Effector memory CD4-positive, alpha-beta T cell (primary cell): ENCODE measurements at places on chromosomes 13 and 19.
A peak's percentile ranks its signal among the peaks of the same experiment; 100 is the strongest.

DNA sequence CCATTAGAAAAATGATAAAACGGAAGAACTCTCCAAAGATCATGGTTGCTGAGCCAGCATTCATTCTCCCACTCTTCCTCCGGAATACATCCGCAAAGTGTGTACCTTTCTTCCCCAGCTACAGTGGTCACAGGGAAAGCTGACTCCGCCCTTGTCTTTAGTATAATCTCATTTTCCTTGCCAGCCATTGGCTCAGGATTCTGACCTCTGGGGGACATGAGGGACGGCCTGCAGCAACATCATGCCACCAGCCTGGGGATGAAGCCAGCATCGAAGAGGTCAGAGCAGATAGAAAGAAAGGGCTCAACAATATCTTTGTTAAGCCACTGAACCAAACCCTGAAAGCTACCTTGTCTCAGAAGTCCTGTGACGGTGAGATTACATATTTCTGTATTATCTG lies 46.3 kb upstream of the TPP2 start:
- DNase-seq, result no peak
- no peak overlapping the region for H3K4me3 ChIP-seq
- no peak overlapping the region for H3K27ac ChIP-seq
- no peaks in the 10 kb centered on the region for H3K4me1 ChIP-seq

DNA sequence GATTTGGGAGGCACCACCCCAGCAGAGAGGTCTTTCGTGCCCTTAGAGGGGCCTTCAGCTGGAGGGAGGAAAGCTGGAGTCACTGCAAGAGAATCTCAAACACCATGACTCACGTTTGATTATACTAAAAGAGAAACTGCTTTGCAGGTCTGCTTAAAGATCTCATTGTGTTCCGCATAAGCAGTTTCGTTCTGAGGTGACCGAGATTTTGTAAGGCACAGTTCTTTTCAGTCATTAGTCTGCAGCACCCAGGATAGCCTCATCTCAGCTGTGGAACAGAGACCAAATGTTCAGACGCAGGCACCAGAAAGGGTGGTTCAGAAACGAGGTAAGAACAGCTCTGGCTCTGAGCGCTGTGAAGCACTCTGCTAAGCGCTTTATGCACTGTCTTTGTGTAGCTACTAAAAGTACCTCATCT lies 71.2 kb upstream of the GTF3A start:
- no peaks in the 10 kb centered on the region for H3K4me1 ChIP-seq
- DNase-seq, result no peak
- peak overlapping the region; percentile 19 for H3K4me3 ChIP-seq
- H3K27me3 ChIP-seq, result peaks cover 3% of the 10 kb centered on the region

DNA sequence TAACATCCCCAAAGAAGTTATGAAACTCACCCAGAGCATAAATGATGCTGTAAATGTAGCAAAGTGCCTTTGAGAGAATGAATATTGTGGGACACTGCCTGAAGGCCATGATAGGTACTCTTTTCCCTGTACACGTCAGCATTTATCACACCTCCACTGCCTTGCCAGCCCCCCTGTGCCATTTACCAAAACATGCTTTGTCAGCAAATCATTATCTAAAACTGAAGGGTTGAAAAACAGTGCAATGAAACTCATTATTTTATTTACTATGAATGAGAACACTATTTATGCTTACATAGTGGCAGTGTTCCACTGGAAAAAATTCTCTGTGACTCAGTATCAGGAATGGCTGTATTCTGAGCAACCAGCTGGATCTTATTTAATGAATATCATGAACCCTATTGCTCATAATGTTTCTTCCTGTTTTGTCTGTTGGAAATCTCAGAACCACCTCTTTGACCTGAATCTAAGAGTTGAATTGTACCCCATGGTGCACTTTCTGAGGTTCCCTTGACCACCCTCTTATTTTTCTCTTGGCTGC lies 564.1 kb downstream of the DCT start:
- no peak overlapping the region for H3K27ac ChIP-seq
- no peaks in the 10 kb centered on the region for H3K27me3 ChIP-seq
- H3K4me3 ChIP-seq, result no peak overlapping the region
- no peaks in the 10 kb centered on the region for H3K36me3 ChIP-seq

DNA sequence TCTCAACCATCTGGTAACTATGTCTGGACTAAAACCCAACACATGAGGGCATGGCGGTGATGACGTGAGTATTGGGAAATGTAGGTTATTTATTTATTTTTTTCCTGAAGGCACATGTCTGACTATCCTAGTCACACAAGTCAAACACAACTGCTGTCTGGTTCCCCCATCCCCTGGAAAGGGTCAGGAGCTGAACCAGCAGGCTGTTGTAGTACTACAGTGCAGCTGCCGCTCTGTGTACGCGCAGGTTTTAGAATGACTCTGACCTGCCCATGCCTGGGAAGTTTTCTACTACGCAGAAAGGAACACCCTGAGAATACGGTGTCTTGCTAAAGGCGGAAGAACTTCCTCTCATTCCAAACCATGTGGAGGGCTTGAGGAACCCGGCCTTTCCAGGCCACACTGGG lies 1.2 kb downstream of the SLC7A1 start:
- peak overlapping the region; percentile 73 for H3K27ac ChIP-seq
- no peak for DNase-seq

GRCh38 chr19:45576682-45577081 lies 7.9 kb downstream of the OPA3 start:
- no peak for DNase-seq
- no peak overlapping the region for H3K27ac ChIP-seq
- H3K4me3 ChIP-seq, result no peak overlapping the region
- no peaks in the 10 kb centered on the region for H3K36me3 ChIP-seq

- H3K27me3 ChIP-seq, result no peaks in the 10 kb centered on the region
- H3K36me3 ChIP-seq, result peaks cover 11% of the 10 kb centered on the region
- no peak overlapping the region for H3K4me3 ChIP-seq
- no peak overlapping the region for H3K27ac ChIP-seq
- no peak for DNase-seq
- no peaks in the 10 kb centered on the region for H3K4me1 ChIP-seq
These were observed 12.0 kb downstream of the TFDP1 start for GRCh38 chr13:113596321-113597200.

- H3K27ac ChIP-seq, result no peak overlapping the region
- no peak for DNase-seq
- H3K27me3 ChIP-seq, result no peaks in the 10 kb centered on the region
- H3K4me1 ChIP-seq, result no peaks in the 10 kb centered on the region
These were observed 189.7 kb downstream of the ENOX1 start for GRCh38 chr13:43596924-43597598.

- no peak for DNase-seq
- no peak overlapping the region for H3K4me3 ChIP-seq
- no peaks in the 10 kb centered on the region for H3K36me3 ChIP-seq
- H3K27me3 ChIP-seq, result no peaks in the 10 kb centered on the region
- H3K27ac ChIP-seq, result no peak overlapping the region
These were observed 304.8 kb upstream of the MAB21L1 start for GRCh38 chr13:35781036-35782000.

DNA sequence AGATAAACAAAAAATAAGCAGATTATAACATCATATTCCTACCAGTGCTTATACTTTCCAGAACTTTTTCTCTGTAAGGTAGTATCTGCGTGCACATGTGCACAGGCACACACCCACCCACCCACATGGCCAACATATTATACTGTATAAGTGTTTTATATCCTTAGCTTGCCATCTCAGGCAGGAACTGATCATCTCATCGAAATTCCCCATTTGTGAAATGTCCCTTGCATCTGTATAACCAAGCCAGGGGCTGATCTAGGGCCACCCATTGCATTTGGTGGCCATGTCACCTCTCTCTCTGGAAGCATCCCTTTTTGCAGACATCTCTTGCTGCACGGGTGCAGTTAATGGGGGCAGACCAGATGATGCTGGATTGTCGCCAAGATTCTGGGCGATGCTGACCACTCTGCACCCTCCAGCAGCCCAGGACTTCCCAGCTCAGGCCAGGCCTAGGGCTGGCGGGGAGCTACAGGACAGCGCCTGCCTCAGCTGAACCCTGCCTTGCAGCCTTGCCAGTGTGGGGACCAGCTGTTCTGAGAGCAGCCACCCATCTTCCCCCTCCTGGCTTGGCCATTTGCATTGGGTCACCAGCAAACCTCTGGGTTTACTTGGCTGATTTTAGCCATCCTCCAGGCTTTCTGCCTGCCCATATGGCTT lies 95.9 kb downstream of the SLC7A1 start:
- no peak overlapping the region for H3K4me3 ChIP-seq
- no peaks in the 10 kb centered on the region for H3K27me3 ChIP-seq
- no peak overlapping the region for H3K27ac ChIP-seq
- H3K36me3 ChIP-seq, result no peaks in the 10 kb centered on the region
- DNase-seq, result no peak

DNA sequence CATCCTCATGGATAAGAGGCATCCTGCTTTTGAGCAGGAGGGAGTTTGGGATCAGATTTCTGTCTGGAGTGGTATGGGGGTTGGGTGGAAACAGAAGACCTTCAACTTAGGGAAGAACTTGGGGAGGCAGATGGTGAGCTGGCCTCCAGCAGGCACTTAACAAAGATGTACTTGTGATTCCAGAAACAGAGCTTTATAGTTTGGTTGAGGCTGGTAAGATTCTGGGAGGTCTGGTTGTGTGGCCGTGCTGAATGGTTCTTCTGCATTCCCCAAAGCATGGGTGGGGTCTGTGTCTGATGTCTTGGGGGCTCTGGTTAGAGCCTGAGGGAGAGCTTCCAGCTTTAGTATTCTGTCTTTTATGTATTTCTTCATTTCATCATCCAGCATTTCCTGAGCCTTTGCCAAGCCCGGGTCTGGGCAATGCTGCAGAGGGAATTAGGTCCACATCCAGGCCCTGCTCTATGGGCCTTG lies 4.8 kb downstream of the MEGF8 start:
- H3K36me3 ChIP-seq, result no peaks in the 10 kb centered on the region
- no peak for DNase-seq
- peaks cover 7% of the 10 kb centered on the region for H3K4me1 ChIP-seq
- H3K27ac ChIP-seq, result no peak overlapping the region
- no peaks in the 10 kb centered on the region for H3K27me3 ChIP-seq

DNA sequence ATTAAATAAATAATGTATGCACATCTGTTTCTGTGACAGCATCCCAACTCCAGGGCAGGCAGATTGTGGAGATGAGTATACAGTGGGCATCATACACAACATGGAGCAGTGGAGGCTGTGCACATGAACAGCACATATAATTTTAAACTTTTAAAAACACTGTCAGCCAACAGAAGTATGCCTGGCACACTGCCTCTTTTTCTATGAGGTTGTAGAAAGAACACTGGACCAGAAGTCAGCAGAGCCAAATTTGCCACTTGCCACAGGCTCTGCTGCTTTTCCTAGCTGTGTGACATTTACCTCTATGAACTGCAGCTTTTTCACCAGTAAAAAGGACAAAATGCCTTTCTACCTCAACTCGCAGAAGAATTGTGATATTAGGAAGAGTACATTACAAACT lies 118.7 kb downstream of the FRY start:
- H3K4me1 ChIP-seq, result no peaks in the 10 kb centered on the region
- no peak overlapping the region for H3K4me3 ChIP-seq
- no peak overlapping the region for H3K27ac ChIP-seq
- DNase-seq, result no peak
- no peaks in the 10 kb centered on the region for H3K36me3 ChIP-seq
- H3K27me3 ChIP-seq, result no peaks in the 10 kb centered on the region

DNA sequence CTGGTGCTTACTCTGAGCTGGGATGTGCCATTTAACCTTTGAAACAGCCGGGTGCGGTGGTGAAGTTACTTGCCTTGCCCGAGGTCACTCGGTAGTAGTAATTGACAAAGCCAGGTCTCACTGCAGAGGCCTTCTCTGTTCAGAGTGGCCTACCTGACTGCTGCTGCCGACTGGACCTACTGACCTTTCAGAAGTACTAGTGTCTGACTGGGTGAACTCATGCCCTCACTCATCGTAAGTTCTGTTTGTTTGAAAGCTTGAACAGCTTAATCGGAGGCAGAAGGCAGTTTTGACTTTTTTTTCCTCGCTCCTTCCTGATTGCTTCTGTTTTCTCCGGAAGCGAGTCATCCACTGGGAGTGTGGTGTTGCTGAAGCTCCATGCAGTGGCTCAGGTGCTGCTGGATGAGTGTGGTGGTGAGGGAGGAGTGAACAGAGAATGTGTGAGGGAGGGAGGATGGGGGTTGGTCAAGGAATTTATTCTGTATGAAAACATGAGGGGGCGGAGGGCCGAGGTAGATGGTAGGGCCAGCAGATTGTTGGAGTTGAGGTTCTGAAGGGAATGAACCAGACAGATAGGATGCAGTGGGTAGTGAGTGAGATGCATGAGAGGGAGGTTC lies 2.7 kb downstream of the SPINT2 start:
- H3K4me1 ChIP-seq, result peaks cover 13% of the 10 kb centered on the region
- H3K27ac ChIP-seq, result no peak overlapping the region
- H3K27me3 ChIP-seq, result no peaks in the 10 kb centered on the region
- DNase-seq, result no peak

DNA sequence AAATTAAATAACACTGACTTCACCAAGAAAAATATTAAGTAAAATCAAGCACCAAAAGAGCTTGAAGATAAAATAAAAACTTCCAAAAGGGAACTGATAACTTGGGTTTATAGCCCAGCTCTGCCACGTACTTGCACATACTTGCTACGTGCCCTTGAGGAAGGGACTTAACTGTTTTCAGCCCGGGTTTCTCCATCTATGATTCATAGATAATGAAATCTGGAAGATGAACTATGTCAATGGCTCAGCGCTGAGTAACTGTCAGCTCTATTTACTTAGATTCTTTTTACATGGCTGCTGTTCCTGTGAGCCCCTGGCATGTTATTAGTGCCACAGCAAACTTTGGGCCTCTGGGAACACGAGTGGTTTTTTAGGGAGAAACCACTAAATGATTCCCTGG lies 9.6 kb upstream of the ZC3H13 start:
- H3K4me3 ChIP-seq, result no peak overlapping the region
- no peak for DNase-seq
- H3K27ac ChIP-seq, result no peak overlapping the region
- no peaks in the 10 kb centered on the region for H3K4me1 ChIP-seq
- H3K36me3 ChIP-seq, result no peaks in the 10 kb centered on the region
- no peaks in the 10 kb centered on the region for H3K27me3 ChIP-seq

- no peak overlapping the region for H3K27ac ChIP-seq
- H3K4me3 ChIP-seq, result no peak overlapping the region
- no peaks in the 10 kb centered on the region for H3K4me1 ChIP-seq
- no peaks in the 10 kb centered on the region for H3K36me3 ChIP-seq
- DNase-seq, result no peak
- no peaks in the 10 kb centered on the region for H3K27me3 ChIP-seq
These were observed 26.3 kb upstream of the DCLK1 start for GRCh38 chr13:36157480-36157879.

GRCh38 chr19:48108997-48109782 lies 1.4 kb downstream of the PLA2G4C start:
- no peaks in the 10 kb centered on the region for H3K36me3 ChIP-seq
- H3K27me3 ChIP-seq, result no peaks in the 10 kb centered on the region
- H3K27ac ChIP-seq, result no peak overlapping the region
- H3K4me3 ChIP-seq, result no peak overlapping the region

GRCh38 chr13:20254076-20254475 lies 22.0 kb upstream of the GJB6 start:
- no peak overlapping the region for H3K4me3 ChIP-seq
- H3K4me1 ChIP-seq, result no peaks in the 10 kb centered on the region
- H3K36me3 ChIP-seq, result no peaks in the 10 kb centered on the region
- H3K27me3 ChIP-seq, result no peaks in the 10 kb centered on the region
- H3K27ac ChIP-seq, result no peak overlapping the region
- no peak for DNase-seq
